ENCODE measurements at places on chromosomes 7 and 10. TPM values are rescaled to one million over a fixed set of nuclear protein-coding genes. Genes with fewer than 3 reads are reported as not detected.

Gene SLC13A1
- total RNA-seq, result not detected

Gene SUN3
- total RNA-seq, result not detected

Gene PTEN
- total RNA-seq, result 38.1 TPM

- H3K27ac ChIP-seq, result no peak overlapping the region
- H3K36me3 ChIP-seq, result no peaks in the 10 kb centered on the region
- H3K4me1 ChIP-seq, result no peaks in the 10 kb centered on the region
- DNase-seq, result no peak
- peaks cover 5% of the 10 kb centered on the region for H3K27me3 ChIP-seq
Observed at GRCh38 chr7:88280801-88281200, 25.9 kb downstream of the STEAP4 start.

GRCh38 chr10:42802876-42803275 is 20.3 kb downstream of the BMS1 start:
- peaks cover 31% of the 10 kb centered on the region for H3K4me1 ChIP-seq
- no peak for DNase-seq
- H3K36me3 ChIP-seq, result peaks cover 88% of the 10 kb centered on the region
- no peak overlapping the region for H3K27ac ChIP-seq

DNA sequence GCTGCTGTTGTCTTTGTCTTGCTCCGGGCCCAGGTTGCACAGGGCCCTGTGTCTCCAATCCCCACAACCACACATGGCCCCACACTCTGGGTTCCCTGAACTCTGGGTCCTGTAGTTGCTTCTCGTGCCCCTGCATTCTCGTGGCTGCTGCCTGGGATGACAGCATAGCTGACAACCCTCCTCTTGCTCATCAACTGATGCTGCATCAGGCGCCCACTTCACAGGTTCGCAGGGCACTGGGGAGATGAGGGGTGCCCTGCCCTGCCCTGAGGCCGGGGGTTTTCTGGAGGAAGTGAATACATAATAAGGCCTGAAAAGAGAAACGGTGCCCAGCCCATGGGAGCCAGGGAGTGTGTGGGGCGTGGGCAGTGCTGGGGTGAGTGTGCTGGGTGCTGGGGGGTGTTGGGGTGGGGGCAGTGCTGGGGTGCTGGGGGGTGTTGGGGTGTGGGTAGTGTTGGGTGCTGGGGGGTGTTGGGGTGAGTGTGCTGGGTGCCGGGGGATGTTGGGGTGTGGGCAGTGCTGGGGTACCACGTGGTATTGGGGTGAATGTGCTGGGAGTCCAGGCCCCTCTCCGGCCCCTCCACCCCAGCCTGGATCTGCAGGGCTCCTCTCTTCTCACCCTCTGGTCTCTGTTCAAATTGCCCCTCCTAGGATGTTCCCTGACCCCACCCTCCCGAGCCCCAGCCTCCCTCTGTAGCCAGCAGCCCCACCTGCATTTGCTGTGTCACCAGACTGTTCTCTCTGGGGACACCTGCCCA is 2.0 kb upstream of the MTG1 start:
- H3K4me3 ChIP-seq, result peak overlapping the region; percentile 72
- H3K27me3 ChIP-seq, result no peaks in the 10 kb centered on the region
- H3K36me3 ChIP-seq, result peaks cover 13% of the 10 kb centered on the region
- H3K27ac ChIP-seq, result peak overlapping the region; percentile 93

GRCh38 chr10:70500368-70500767 is 21.8 kb downstream of the PALD1 start:
- no peaks in the 10 kb centered on the region for H3K36me3 ChIP-seq
- no peak for DNase-seq
- H3K4me3 ChIP-seq, result no peak overlapping the region

GRCh38 chr10:11505639-11506038 is 105.8 kb downstream of the USP6NL start:
- no peaks in the 10 kb centered on the region for H3K27me3 ChIP-seq
- peaks cover 16% of the 10 kb centered on the region for H3K4me1 ChIP-seq

- no peaks in the 10 kb centered on the region for H3K4me1 ChIP-seq
- no peak overlapping the region for H3K4me3 ChIP-seq
- H3K27ac ChIP-seq, result no peak overlapping the region
- no peaks in the 10 kb centered on the region for H3K36me3 ChIP-seq
- peaks cover 2% of the 10 kb centered on the region for H3K27me3 ChIP-seq
- no peak for DNase-seq
Observed at GRCh38 chr7:34143402-34143801, 238.1 kb downstream of the BMPER start.

DNA sequence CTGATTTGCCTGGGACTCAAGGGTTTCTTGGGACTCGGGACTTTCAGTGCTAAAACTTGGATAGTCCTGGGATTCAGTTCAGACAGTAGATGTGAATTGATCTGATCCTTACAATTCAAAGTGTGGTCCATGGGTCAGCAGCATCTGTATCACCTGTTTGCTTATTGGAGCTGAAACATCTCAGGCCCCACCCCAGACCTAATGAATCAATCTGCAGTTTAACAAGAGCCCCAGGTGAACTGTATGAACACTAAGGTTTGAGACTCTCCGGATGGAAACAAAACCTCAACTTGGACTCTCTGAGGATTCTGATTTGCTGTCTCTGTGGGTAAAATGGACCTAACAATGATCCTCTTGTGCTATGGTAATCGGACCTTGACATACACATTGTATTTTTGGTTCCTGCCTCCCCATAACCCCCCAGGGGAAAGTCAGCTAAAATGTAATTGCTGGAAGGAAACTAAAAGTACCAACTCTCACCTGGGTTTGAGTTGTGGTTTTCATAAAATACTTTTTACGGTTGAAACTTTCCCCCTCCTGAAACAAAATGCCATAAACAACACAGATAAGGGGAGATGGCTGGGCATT is 11.7 kb downstream of the CYP26A1 start:
- H3K4me1 ChIP-seq, result no peaks in the 10 kb centered on the region
- H3K27ac ChIP-seq, result no peak overlapping the region
- H3K4me3 ChIP-seq, result no peak overlapping the region
- no peak for DNase-seq

DNA sequence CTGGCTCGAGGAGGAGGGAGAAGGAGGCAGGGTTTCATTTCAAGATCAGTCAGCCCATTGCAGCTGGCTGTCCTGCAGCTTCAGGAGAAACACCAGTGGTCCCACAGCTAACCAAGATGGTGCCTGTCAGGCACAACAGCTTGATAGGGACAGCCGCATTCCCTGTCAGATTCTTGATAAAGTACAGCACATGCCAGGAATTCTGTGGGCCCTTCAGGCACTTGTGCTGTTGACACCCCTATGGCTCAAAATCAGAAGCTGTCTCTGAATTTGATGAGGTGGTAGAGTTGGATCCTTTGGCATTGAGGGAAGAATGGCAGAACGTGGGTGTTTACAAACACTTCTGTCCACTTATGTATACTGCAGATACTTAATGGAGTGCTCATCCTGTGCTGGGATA is 354.3 kb downstream of the KCNMA1 start:
- H3K4me1 ChIP-seq, result peaks cover 9% of the 10 kb centered on the region
- peaks cover 18% of the 10 kb centered on the region for H3K27me3 ChIP-seq
- no peaks in the 10 kb centered on the region for H3K36me3 ChIP-seq
- H3K4me3 ChIP-seq, result no peak overlapping the region
- no peak overlapping the region for H3K27ac ChIP-seq
- DNase-seq, result no peak

DNA sequence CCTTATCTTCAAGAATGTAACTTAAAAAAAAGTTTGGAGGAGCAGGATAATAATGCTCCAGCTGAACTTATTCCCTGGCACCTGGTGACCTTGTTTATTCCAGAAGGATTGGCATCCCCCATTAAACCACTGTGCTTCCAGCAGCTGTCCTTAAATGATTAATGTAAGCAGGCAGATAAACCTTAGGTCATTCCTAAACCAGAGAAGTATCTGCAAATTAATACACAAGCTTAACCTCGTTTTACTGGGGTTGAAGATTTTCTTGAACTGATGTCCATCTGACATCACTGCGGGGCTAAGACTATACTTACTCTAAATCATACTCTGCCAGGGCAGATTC is 116.1 kb upstream of the PALS2 start:
- no peaks in the 10 kb centered on the region for H3K4me1 ChIP-seq
- H3K27me3 ChIP-seq, result peaks cover 7% of the 10 kb centered on the region
- H3K27ac ChIP-seq, result no peak overlapping the region
- no peak overlapping the region for H3K4me3 ChIP-seq
- DNase-seq, result no peak

- H3K27me3 ChIP-seq, result no peaks in the 10 kb centered on the region
- no peak overlapping the region for H3K4me3 ChIP-seq
- peaks cover 5% of the 10 kb centered on the region for H3K4me1 ChIP-seq
- H3K27ac ChIP-seq, result no peak overlapping the region
Observed at GRCh38 chr10:118723466-118723865, 31.3 kb downstream of the CACUL1 start.

DNA sequence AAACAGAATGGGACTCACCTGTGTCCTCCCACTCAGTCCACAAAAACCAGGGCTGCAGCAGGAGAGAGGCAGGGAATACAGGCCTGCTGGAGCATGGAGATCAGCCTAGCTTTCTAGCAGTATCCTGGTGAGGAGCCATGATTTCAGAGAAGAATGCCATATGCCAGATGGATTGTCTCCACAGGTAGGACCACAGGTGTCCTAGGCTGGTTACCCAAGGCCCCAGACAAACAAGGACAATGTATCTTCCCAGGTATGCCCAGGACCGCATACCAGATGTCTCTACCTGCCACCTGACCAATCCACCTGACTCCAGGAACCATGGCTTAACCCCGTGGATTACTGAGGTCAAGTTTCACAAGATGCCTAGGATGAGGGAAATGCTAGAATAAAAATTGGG is 295.4 kb upstream of the NPSR1 start:
- H3K27me3 ChIP-seq, result no peaks in the 10 kb centered on the region
- no peak overlapping the region for H3K4me3 ChIP-seq
- no peaks in the 10 kb centered on the region for H3K36me3 ChIP-seq

GRCh38 chr7:151699928-151700319 is 177.0 kb downstream of the PRKAG2 start:
- H3K27ac ChIP-seq, result no peak overlapping the region
- no peaks in the 10 kb centered on the region for H3K36me3 ChIP-seq
- DNase-seq, result no peak

- no peak overlapping the region for H3K4me3 ChIP-seq
- no peaks in the 10 kb centered on the region for H3K4me1 ChIP-seq
- H3K36me3 ChIP-seq, result no peaks in the 10 kb centered on the region
- H3K27me3 ChIP-seq, result no peaks in the 10 kb centered on the region
- DNase-seq, result no peak
Observed at GRCh38 chr7:68422281-68422680, 1176.0 kb upstream of the AUTS2 start.

DNA sequence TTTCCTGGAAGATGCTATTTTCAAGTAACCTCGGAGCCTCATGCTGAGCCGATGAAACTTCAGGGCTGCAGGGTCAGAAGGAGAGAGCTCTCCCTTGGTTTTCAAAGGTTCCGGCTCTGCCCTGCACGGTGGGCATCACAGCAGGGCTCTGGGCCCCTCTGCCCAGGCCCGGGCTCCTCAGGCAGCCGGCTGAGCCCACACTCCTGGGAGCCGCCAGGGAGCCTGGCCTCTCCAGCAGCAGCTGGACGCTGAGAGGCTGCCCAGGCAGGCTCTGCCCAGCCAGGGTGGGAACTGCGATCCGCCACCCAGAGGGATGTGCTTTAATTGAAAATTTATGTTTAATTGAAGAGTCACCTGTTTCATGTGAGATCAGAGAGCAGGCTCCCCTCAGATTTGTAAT is 97.5 kb upstream of the MGMT start:
- no peaks in the 10 kb centered on the region for H3K4me1 ChIP-seq
- no peak overlapping the region for H3K4me3 ChIP-seq
- no peaks in the 10 kb centered on the region for H3K36me3 ChIP-seq
- DNase-seq, result no peak
- peaks cover 28% of the 10 kb centered on the region for H3K27me3 ChIP-seq
- no peak overlapping the region for H3K27ac ChIP-seq

DNA sequence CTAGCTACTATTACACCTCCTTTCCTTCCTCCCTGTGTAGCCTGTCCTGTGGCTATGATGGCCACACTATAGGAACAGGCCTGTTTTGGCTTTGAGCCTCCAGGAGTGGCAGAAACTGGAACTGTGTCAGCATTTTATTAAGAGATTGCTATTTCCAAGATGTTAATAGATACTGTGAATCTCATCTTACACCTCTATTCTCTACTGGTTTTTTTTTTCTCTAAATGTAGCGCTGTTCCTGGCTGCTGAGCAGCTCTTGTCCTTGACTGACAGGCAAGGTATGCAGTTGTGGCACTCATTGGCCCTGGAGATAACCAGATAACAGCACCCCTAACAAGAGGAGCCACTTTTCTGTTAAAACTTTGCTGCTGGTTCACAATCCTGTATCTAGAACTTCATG is 119.5 kb downstream of the EXOC4 start:
- DNase-seq, result no peak
- H3K4me3 ChIP-seq, result no peak overlapping the region
- no peaks in the 10 kb centered on the region for H3K27me3 ChIP-seq
- H3K27ac ChIP-seq, result no peak overlapping the region

DNA sequence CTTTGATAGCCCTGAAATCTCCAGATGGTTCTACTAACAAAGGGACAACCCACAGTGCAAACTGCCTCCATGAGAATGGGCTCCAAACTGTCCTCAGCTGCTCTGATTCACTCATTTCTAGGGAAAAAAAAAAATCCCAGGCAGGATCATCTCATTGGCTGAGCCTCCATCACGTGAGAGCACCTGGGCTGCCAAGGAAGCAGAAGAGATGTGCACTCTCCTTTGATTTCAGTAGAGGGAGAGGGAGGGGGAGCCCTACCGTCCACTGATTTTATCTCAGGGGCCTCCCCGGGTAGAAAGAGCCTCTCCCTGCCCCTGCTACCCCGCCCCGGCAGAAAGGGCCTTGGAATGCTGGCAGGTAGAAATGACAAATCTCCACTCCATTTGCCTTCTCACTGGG is 725.4 kb downstream of the PHTF2 start:
- H3K4me1 ChIP-seq, result no peaks in the 10 kb centered on the region
- DNase-seq, result no peak
- no peaks in the 10 kb centered on the region for H3K36me3 ChIP-seq
- no peak overlapping the region for H3K4me3 ChIP-seq

DNA sequence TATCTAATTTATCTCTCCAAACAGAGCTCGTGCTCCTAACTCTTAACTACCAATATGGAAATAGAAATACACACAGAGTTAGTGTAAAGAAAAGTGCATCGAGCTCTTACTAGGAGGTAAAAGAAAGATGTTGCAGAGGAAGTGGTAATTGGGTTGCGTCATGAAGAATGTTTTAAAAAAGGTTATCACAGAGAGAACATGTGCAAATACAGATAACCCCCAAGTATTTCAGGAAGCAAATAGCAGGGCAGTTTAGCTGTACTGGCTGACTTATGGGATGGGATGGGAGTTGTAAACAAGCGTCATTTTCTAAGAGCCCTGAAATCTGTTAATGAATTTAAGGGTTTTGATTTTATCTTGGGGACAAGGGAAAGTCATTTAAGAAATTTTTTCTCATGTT is 153.9 kb downstream of the AGMO start:
- no peaks in the 10 kb centered on the region for H3K36me3 ChIP-seq
- no peaks in the 10 kb centered on the region for H3K27me3 ChIP-seq
- no peaks in the 10 kb centered on the region for H3K4me1 ChIP-seq

DNA sequence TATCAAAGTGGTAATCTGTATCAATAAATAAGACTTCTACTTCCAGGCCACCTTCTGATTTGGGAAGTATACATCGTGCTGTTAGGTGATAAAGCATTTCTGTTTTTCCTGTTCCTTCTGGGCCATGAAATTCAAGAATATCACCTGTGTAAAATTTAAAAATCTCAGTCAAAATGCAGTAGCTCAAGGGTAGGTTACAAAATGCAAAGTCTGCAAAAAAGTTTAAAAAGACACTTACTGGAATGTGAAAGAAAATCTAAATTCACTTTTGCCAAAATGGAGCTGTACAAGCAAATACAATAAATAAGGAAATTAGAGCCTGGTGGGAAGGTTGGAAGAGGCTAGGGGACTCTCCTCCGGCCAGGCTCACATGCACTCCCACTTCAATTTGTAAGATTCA is 26.7 kb downstream of the XRCC2 start:
- no peaks in the 10 kb centered on the region for H3K27me3 ChIP-seq
- H3K27ac ChIP-seq, result no peak overlapping the region
- H3K4me1 ChIP-seq, result no peaks in the 10 kb centered on the region
- peaks cover 67% of the 10 kb centered on the region for H3K36me3 ChIP-seq
- no peak for DNase-seq
